NCI-H1105 treated with DMSO at 0.1 percent for 48 hours (cell line): ENCODE measurements at places on chromosomes 4 and X.
A peak's percentile ranks its signal among the peaks of the same experiment; 100 is the strongest.

GRCh38 chrX:136028383-136028984 is 43.2 kb downstream of the SLC9A6 start:
- peak; percentile 26 for DNase-seq

DNA sequence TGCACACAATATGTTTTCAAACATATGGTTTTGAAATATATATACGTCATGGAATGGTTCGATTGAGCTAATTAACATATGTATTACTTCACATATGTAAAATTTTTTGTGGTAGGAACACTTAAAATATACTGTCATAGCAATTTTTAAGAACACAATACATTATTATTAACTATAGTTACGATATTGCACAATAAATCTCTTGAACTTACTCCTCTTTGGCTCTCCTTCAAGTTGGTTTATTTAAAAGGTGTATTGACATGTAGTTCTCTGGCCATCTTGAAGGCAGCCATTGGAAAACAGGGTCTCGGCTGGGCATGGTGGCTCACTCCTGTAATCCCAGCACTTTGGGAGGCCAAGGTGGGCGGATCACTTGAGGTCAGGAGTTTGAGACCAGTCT is 53.8 kb downstream of the CASP3 start:
- no peak for DNase-seq

GRCh38 chr4:171956678-171957077 is 143.5 kb downstream of the GALNTL6 start:
- no peak for DNase-seq

- peak; percentile 16 for DNase-seq
Measured at GRCh38 chrX:119266364-119266995, 30.4 kb downstream of the PGRMC1 start.

DNA sequence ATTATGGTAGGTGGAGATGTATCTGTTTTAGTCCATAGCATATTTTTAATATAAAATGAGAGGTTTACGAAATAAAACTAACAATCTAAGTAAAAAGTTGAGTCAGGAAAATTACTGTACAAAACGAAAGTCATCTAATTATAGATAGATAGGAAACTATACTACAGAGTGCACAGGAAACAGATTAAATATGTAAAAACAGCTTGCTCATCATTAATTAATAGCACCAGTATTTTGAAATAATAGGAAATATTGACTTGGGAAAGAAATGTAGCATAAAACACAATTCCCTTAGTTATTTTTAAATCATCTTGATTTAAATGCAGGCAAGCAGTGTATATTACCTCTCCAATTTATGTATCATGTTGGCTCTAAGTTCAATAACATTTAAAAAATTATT is 227.9 kb downstream of the GPM6A start:
- DNase-seq, result no peak

GRCh38 chr4:26223155-26223554 is 97.7 kb upstream of the RBPJ start:
- DNase-seq, result no peak

- DNase-seq, result no peak
Measured at GRCh38 chr4:152430507-152430906, 105.4 kb downstream of the FBXW7 start.

DNA sequence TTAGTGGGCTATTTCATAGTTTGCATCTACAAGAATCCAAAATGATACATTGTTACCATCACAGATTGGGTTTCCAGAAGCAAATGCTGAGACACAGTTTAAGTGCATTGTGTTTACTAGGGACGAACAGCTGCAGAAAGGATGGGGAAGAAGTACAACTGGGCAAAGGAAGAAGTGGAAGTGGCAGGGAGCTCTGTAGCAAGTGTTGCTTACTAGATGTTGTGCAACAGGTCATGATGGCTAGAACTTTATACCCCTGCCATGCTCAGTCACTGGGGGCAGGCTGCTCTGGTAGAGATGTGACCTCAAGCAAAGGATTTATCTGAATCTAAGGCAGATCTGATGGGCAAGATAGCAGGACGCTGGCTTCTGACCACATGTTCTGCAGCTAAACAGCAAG is 76.1 kb upstream of the EMCN start:
- no peak for DNase-seq

DNA sequence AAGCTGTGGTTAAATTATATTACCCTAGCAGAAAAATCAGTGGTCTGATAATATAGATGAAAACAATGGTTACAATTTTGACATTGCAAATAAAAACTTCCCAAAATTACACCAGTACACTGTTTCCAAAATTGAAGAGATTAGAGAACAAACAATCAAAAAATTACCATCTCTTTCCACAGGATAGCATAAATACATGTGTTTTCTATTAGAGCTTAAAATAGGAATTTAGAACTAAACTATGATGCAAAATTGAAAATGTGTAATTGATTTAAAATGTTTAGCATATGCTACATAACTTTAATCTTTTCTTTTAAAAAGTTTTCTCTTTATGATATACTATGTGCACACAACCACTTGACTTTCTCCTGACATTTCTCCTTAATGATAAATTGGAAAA is 6.7 kb downstream of the EDNRA start:
- DNase-seq, result no peak

DNA sequence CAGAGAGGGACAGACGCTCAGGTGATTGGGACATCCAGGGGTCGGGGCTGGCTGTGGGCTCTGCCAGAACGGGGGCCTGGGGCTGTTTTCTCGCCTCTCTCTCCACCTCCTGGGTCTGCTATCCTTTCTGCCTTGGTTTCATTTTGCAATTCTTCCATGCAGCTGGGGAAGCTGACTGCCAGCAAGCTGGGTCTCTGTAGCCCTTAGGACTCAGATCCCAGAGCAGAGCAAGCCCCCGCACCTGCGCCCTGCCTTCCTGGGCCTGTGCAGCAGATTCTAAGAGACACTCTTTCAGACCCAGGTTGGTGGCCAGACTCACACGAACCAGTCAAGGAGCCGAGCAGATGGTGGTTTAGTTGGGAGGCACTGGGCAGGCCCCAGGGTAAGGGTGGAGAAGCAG is 59.1 kb upstream of the GRPEL1 start:
- no peak for DNase-seq

GRCh38 chr4:123031664-123032063 is 109.3 kb upstream of the NUDT6 start:
- no peak for DNase-seq

DNA sequence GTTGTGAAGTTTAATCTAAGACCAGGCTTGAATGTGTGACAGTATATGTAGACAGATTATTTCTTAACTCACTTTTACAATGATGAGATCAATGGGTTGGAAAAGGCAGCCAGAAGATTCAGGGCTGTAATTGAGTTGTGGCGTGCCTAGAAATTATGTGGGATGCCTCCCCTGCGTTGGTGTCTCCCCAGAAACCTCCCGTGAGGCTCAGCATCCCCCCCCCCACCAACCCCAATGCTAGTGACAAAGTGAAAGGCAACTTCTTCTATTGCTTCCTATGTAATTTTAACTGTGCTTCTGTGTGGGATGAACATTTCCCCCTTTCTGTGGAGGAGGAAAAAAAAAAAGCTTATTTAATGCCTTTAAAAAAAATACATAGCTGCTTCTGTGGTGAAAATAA is 297.9 kb downstream of the ARHGAP10 start:
- no peak for DNase-seq

- DNase-seq, result no peak
Measured at GRCh38 chr4:4693258-4693657, 151.4 kb upstream of the STX18 start.

GRCh38 chr4:69589884-69590283 is 49.6 kb downstream of the UGT2A2 start:
- DNase-seq, result no peak

- DNase-seq, result no peak
Measured at GRCh38 chrX:31993637-31994036, 921.8 kb upstream of the FTHL17 start.

DNA sequence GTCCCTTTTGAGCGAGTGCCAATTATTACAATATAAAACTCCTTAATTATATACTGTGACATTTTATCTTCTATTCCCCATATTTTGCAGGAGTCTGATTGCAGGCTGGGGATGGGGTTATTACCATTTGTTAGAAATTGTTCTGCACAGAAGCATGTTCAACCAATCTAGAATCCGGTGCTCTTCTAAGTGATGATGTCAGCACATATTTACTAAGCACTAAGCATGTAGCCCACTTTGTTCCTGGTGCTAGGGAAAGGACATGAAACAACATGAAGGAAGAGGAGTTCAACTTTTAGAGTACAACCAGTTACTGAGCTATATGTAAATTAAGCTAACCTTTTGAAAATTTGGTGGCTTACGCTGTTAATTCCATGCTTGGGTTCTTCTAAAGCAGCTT is 52.8 kb upstream of the IL1RAPL2 start:
- no peak for DNase-seq

DNA sequence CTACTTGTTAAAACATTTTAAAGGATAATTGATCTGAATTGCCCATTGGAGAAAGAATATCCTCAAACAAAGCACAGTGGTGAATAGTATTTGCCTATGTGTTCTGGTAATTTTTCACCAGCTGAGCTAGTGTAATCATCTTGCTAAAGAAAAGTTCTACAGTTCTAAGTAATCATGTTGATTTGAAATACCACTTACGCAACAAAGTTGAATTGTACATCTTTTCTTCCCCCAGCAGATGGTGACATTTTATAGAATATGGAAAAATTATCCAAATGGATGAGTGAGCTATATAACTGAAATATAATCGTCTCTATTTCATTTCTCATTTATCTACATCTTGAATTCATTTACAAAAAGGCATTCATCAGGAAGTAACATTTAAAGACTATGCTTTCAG is 9.7 kb upstream of the ZNF674 start:
- DNase-seq, result peak; percentile 34

- no peak for DNase-seq
Measured at GRCh38 chr4:42768125-42768748, 111.3 kb upstream of the ATP8A1 start.

DNA sequence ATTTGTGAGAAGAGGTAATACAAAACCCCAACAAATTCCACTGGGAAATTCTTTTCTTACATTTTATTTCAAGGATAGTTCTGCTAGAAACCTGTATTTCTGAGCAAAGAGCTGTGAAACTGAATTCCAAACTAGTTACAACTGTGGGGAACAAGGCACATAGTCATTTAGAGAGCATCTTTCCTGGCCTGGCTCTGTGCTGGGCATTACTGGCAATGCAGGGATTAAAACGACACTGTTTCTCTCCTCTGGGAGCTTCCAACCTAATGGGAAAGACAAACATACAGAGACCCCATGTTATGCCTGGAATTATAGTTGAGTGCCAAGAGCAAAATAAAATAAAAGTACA is 36.5 kb downstream of the SUPT20HL1 start:
- peak; percentile 4 for DNase-seq

- no peak for DNase-seq
Measured at GRCh38 chrX:107715331-107716117, 60.1 kb downstream of the TSC22D3 start.

DNA sequence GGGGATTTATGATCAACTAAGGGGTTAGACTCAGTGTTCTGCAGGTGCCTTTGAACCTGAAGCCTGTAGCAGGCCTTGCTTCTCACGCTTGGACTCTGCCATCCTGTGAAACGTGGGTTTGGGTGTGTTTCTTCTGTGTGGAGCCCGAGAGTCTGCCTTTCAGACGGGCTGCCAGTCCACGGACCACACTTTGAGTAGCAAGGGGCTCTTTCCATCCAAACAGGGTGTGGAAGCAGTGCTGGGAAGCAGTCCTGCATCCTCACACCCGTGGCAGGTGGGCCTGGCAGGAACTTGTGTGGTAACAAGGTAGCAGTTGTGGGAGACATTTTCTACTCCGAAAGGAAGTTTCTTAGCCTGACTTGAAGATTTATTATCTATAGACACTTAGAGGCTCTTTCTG is 22.7 kb downstream of the RGS12 start:
- no peak for DNase-seq

- DNase-seq, result no peak
Measured at GRCh38 chr4:122652379-122652778, 31.5 kb upstream of the IL21 start.

GRCh38 chrX:40010550-40011321 is 87.0 kb downstream of the BCOR start:
- no peak for DNase-seq

GRCh38 chr4:181566490-181566889 is 676.7 kb upstream of the TENM3 start:
- no peak for DNase-seq

- DNase-seq, result no peak
Measured at GRCh38 chr4:126779436-126780166, 853.2 kb upstream of the INTU start.

- no peak for DNase-seq
Measured at GRCh38 chrX:13119386-13119785, 75.0 kb upstream of the FAM9C start.

DNA sequence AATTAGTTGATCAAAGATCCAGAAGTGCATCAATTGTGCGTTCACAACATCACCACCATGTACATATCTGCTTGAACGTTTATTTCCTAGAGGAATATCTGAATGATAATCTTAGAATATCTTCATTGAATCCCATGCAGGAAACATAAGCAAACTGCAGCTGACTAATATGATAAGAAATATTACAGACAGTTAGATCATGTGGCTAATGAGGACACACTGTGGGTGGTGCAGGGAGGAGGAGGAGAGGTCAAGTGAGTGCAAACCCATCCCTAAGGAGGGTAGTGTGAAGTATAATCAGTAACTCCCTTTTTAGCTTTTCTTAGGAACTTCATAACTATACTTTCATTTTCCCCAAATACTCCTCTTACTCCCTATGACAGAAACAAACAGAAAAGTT is 58.3 kb upstream of the HPGD start:
- no peak for DNase-seq

DNA sequence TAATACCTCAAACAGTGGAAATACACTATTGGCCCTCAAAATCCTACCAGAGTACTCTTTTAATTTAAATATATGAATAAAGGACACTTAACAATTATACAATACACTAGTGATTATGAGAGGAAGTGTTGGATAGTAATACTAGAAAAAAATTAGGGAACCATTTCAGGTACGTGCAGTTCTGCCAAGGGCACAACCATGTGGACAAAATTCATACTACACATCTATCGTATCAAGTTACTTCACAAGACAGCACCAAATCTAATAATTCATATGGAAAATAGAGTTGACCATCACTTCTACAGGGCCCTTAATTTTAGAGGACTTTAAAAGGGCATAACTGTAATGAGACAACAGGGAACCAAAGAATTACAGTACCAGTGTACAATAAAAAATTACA is 69.2 kb upstream of the ZCCHC13 start:
- DNase-seq, result no peak

DNA sequence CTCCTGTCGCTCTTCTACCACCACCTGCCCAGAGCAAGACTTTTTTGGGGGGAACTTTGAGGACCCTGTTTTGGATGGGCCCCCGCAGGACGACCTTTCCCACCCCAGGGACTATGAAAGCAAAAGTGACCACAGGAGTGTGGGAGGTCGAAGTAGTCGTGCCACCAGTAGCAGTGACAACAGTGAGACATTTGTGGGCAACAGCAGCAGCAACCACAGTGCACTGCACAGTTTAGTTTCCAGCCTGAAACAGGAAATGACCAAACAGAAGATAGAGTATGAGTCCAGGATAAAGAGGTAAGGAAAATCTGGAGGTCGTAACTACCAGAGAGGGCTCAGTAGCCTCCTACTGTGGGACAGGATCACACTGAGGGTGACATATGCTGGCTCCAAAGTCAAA is 364.5 kb downstream of the MAPK10 start:
- DNase-seq, result no peak
